Activated T-helper 1 cell treated with Interleukin-2 at 50 U/mL for 16 hours (primary cell): ENCODE measurements at places on chromosomes 11 and 22.

DNA sequence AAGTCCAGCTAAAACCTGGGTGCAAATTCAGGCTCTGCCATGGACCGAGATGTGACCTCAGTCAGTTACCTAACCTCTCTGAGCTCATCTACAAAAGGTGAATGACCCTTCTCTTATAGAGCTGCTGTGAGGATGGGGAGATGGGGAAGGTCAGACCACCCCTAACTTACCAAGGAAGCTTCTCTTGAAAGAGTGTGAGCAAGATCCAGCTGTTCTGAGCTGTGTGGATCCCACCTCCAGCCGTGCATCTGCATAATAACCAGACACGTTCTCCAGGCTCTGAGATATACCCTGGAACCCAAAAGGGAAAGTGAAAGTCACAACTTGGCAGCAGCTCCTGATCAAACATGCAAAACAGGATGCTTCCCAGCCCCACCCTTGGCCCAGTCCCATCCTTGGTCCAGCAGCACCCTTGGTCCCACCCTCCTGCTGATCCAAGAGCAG is at the start of gene APOL3:
Gene APOL3 (minus strand): TSS at position 257 of the 444 bp plus-strand sequence. CDS start 11,700 bp downstream, outside the sequence.
- no peak for DNase-seq

- no peak for DNase-seq
These were observed 717.8 kb downstream of the JRKL start for GRCh38 chr11:97107604-97108003.

DNA sequence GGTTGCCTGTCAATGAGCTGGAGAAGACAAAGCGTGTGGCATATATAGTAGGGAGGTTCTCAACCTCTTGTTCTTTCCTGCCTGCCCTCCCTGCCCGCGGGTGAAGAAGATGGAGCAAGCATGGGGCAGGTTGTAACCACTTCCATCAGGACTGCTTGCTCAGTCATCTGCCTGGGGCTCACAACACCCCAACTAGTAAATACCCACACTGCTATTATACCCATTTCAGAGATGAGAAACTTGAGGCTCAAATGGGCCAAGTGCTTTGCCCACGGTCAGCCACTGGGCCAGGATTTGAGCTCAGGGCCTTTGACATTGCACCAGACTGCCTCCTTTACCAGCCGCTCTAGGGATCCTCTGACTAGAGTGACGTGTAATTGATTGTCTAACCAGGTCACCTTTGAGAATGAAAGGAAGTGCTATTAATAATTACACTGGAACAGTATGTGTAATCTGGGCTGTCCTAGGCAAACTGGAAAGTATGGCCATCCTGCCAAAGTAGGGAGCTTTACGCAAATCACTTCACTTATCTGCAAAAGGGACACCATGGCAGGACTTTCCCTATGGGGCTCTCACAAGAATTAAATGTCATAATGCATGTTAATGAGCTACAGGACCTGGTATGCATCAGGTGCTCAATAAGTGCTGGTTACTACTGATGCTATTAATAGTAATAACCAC is 2.8 kb upstream of the CDC42EP1 start:
- DNase-seq, result no peak

- DNase-seq, result no peak
These were observed 16.2 kb upstream of the LDLRAD3 start for GRCh38 chr11:35927682-35928081.

- no peak for DNase-seq
These were observed 31.3 kb downstream of the DAGLA start for GRCh38 chr11:61711498-61711897.

GRCh38 chr11:122917311-122917710 is 34.8 kb downstream of the JHY start:
- DNase-seq, result no peak

DNA sequence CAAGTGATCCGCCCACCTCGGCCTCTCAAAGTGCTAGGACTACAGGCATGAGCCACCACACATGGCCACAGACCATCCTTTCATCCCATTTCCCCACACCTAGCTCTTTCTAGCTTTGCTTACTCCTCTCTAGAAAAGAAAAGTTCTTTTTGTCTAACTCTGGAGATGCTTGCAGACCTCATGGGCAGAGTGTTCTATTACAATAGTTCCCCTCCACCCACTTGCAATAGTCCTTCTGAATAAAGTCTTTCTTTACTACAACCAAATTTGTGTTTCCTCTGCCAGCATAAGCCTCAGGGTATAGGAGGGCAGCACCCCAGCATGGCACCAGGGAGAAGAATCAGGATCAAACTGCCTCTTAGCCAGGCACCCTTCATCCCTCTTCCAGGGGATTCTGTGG is 18.8 kb upstream of the RTL6 start:
- DNase-seq, result no peak

- DNase-seq, result no peak
These were observed 1.4 kb upstream of the CPT1A start for GRCh38 chr11:68843052-68843561.

GRCh38 chr22:36860821-36861659 is at the start of gene NCF4:
Gene NCF4 (plus strand): TSS chr22:36861006. CDS start chr22:36861172, 166 bp downstream.
- peak; percentile 13 for DNase-seq

DNA sequence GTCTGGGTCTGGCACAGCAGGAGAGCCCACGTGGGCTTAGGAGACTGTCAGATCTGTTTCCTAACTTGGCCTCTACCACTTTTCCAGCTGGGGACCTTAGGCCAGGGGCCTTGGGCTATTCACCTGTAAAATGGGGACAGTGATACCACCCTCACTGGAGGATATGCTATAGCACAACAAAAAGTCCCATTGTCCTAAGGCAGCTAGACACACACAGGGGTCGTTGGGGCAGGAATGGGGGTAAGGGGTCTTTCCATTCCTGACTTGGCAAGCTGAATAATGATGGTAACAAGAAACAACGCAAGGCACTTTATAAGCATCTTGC is 2.6 kb upstream of the SH3BP1 start:
- no peak for DNase-seq

- DNase-seq, result no peak
These were observed 6.7 kb downstream of the CREBZF start for GRCh38 chr11:85658180-85658579.

DNA sequence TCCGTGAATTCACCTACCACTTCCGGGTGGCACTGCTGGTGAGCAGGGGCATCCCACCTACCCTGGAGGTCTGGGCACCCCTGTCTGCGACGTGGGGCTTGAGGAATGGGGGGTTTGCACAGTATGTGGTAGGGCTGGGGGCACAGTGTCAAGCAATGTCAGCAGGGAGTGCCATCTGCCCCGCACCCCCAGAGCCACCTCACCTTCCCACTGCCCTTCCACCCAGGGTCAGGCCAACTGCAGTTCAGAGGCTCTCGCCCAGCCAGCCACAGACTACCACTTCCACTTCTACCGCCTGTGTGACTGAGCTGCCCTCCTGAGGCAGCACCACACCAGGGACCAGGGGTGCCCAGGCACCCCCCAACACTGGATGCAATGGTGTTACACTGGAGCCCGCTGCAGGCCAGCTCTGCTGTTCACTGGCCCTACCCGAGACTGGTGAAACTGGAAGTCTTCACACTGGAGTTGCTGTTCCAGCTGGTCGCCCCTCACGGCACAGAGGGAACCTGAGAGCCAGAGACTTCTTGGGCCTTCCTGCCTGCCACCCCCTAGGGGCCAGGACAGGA is 6.5 kb downstream of the TMEM258 start:
- DNase-seq, result no peak

DNA sequence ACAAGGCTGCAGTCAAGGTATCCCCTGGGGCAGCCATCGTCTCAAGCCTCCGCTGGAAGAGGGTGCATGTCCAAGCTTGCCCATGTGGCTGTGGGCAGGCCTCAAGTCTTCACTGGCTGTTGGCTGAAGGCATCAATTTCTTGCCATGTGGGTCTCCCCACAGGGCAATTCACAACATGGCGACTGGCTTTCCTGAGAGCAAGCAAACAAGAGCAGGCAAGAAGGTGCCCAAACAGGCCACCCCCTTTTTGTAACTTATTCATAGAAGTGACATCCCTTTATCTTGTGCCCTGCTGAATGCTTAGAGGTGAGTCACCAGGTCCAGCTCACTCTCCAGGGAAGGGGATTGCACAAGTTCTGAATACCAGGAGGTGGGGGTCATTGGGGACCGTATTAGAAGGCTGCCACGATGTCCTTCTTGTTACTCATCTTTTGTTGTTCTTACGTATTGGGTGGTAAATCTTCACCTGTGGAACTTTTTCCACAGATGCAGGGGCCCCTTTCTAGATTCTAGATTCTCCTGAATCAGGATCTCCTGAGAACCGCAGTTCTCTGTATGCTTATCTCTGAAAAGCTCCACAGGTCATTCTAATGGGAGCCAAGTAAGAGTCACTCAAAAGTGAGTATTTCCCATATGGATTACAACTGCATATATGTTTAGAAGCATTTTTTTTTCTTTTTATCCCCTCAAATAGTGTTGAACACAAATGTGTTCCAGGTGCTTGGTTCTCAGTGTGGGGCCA is 44.2 kb upstream of the MICAL2 start:
- DNase-seq, result no peak

GRCh38 chr11:12564012-12564411 is 110.2 kb upstream of the TEAD1 start:
- DNase-seq, result no peak

GRCh38 chr11:85628771-85629341 is 463 bp downstream of the TMEM126B start:
- DNase-seq, result no peak

- DNase-seq, result no peak
These were observed 9.7 kb downstream of the TNRC6B start for GRCh38 chr22:40187389-40187788.

DNA sequence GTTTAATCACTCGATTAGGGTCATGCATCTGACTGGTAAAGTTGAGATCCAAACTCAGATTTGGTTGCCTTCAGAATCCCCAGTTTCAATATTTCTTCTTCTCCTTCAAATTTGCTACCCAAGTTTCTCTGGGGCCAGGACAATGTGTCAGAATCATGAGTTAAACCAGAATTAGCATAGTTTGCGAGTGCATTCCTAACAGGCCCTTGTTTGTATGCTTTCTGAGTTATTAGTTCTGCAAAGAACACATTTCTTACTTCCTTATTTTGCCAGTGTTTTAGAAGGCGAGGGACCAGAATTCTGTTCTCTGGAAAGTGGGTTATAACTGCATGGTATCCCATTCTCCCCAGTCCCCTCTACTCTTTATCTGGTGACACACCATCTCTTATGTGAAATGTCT is 112.0 kb downstream of the ARL14EP start:
- no peak for DNase-seq

GRCh38 chr11:6486256-6486655 is 5.0 kb downstream of the TIMM10B start:
- no peak for DNase-seq

DNA sequence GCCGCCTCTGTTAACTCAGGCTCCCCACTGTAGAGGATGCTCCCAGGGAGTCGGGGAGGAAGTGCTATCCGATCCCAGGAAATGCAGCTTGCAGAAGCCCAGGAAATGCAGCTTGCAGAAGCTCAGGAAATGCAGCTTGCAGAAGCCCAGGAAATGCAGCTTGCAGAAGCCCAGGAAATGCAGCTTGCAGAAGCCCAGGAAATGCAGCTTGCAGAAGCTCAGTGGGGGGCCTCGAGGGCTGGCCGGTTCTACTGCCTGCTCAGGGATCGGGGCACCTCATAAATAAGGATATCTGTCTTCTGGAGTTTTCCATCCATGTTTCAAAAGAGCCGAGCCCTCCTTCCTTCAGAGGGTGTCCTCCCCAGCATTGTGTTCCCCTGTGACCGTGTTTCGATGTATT is 25.1 kb upstream of the SMIM38 start:
- no peak for DNase-seq

DNA sequence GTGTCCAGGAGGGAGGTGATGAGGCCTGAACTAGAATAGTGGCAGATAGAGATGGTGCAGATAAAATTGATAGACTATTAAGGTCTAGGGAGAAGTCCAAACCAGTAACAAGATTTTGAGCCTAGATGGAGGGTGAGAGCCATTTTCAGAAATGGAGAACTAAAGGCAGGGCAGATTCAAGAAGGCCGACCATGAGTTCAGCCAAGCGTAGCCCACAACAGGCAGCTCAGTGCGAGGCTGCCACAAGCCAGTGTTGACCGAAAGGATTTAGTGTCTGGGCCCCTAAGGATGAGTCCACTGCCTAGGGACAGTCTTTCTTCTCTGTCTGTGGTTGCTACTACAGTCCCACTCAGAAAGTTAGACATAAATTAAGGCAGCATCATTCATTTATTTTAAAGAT is 51.7 kb downstream of the PPP2R1B start:
- no peak for DNase-seq

GRCh38 chr11:34825315-34825669 is 90.9 kb downstream of the APIP start:
- DNase-seq, result no peak

GRCh38 chr11:59189986-59190385 is 18.1 kb downstream of the DTX4 start:
- DNase-seq, result no peak

DNA sequence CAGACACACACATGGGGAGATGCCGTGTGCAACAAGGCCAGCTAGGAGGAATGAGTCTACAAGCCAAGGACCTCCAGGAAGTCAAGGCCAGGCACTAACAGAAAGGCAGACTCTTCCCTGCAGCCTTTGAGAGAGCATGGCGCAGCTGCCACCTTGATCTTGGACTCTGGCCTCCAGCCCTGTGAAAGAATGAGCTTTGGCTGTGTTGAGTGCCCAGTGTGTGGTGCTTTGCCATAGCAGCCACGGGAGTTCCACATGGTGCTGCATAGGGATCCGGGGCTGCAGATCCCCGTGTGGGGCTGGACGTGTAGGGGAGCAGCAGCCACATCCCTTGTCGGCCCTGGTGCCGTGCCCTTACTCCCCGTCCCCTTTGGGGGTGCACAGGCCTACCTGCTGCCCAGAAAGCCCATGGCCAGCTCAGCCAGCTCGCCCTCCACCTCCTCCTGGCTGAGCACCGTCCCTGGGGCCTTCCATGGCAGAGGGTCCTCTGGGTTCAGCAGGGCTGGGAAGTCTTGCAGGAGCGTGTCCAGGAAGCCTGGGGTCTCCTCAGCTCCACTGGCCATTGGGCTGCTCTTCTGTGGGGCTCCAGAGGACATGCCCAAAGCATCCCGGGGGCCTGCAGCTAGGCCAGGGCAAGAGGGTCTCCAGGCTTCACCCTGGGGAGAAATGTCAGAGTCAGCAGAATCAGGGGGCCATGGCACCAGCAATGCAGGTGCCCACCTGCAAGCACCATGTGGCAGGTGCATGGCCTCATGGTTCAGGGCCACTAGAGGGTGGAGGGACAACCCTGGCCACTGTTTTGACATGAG is 7.0 kb downstream of the PPM1F start:
- DNase-seq, result no peak

DNA sequence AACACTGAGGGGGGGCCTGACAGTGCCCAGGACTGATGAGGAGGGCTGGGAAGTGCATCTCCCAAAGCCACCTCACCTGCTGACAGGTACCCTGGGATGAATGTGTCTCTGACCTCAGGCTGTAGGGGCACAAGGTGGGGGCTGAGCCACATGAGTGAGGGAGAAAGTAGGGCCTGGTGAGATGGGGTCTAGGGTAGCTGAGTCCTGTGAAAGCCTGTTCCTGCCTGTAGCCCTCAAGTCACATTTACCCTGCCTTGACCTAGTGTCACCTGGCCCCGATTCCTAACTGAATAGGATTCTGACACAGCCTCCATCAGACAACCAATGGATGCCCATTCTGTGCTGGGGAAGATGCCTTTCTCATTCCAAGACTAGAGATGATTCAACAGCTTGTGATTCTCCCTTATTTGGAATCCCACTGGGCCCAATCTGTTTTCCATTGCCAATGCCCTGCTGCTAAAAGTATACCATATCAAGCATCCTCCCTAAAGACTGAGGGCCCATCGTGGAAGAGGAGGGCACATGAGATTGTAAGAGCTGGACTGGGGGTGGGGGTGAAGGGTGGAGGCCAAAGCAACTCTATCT is 11.1 kb upstream of the RFPL1 start:
- DNase-seq, result no peak
